ENCODE measurements at places on chromosomes 1 and 21.

DNA sequence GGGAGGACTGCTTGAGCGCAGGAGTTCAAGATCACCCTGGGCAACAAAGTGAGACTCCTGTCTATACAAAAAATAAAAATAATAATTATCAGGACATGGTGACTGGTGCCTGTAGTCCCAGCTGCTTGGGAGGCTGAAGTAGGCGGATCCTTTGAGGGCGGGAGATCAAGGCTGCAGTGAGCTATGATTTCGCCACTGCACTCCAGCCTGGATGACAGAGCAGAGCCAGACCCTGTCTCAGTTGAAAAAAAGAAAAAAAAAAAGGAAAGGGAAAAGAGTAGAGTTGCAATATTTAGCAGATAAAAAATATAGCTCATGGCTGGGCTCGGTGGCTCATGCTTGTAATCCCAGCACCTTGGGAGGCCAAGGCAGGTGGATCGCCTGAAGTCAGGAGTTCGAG is 3.3 kb upstream of the S1PR1 start:
- no peak for DNase-seq

GRCh38 chr1:82515650-82516049 is 714.9 kb downstream of the ADGRL2 start:
- no peak for DNase-seq

GRCh38 chr1:30872033-30872947 is 36.3 kb downstream of the SDC3 start:
- DNase-seq, result no peak

GRCh38 chr1:162868972-162869371 is 8.0 kb upstream of the CCDC190 start:
- no peak for DNase-seq

GRCh38 chr1:88457197-88457596 is 226.9 kb upstream of the PKN2 start:
- DNase-seq, result no peak

- no peak for DNase-seq
These were observed 95.7 kb upstream of the WNT4 start for GRCh38 chr1:22238356-22239224.

GRCh38 chr1:168372861-168373371 is 92.2 kb downstream of the TBX19 start:
- DNase-seq, result no peak

DNA sequence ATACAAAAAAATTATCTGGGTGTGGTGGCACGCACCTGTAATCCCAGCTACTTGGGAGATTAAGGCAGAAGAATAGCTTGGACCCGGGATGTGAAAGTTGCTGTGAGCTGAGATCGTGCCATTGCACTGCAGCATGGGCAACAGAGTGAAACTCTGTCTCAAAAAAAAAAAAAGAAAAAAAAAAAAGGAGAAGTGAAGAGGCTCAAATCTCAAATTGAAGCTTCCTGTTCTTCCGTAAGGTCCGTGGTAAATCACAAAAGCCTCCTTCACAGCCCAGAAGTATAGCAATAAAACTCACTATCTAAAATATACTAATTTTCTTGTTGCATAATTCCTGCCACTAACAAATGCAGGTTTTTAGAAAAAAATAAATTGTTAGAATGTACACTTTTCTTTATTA is 498.2 kb upstream of the BRINP3 start:
- no peak for DNase-seq

- DNase-seq, result no peak
These were observed 61.4 kb upstream of the VCAM1 start for GRCh38 chr1:100657876-100658715.

- no peak for DNase-seq
These were observed 127.3 kb upstream of the KIAA0040 start for GRCh38 chr1:175319912-175320230.

DNA sequence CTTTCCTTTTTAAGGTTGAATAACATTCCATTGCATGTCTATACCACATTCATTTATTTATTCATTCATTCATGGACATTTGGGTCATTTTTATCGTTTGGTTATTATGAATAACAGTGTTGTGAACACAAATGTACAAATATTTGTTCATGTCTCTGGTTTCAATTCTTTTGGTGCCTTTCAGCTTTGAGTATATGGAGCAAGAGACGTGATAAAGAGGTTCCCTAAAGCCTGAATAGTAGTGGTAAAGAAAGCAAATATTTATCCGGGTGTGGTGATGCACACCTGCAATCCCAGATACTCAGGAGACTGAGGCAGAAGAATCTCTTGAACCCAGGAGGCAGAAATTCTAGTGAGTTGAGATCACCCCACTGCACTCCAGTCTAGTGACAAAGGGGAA is 5.3 kb upstream of the RLF start:
- DNase-seq, result no peak

DNA sequence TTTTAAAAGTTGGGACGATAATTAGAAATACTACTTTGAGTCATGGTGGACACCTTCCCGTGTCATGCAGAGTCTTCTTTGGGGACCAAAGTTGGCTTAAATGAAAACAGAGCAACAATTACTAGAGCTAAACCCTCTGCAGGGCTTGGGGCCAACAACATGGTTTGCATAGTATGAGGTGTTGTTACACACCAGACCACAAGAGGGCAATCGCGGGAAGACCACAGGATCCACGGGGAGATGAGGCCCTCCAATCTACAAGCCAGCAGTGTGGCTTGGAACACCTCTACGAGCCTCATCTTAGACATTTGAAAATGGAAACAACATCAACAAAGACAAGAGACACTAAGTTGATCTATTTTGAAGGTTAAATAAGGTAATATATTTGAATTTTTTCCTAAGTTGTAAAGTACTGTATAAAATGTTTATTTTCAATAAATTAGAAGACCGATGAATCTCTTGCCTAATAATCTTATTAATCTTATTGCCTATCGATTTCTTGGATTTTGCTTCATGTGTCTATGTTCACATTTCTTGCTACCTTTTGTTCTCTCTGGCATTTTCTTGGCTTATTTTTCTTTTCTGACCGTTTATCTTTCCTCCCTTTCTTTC is 8.2 kb upstream of the SMCP start:
- DNase-seq, result peak; percentile 55

DNA sequence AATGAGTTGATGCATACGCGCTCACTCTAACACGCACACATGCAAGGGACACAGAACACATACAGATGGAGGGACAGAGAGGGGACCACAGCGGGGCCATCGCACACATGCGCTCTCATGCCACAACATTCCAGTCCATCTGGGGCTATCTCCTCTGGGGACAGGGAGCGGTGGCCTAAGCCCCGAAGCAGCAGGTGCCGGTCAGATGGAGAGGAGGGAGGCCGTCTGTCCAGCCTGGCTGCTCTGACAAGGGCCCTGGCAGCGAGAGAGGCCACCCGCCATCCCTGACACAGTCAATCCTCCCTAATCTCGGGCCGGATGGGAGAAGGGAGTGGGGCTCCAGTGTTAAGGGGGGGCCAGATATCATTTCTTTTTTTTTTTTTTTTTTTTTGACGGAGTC is 123.5 kb downstream of the KIAA0319L start:
- DNase-seq, result no peak

- DNase-seq, result no peak
These were observed 871 bp upstream of the ETS2 start for GRCh38 chr21:38804789-38805327.

GRCh38 chr1:26814377-26814776 is 12.1 kb upstream of the ZDHHC18 start:
- DNase-seq, result no peak

GRCh38 chr1:109677459-109677858 is 9.6 kb downstream of the GSTM2 start:
- no peak for DNase-seq

- DNase-seq, result no peak
These were observed 22.3 kb downstream of the MACF1 start for GRCh38 chr1:39226836-39227235.

DNA sequence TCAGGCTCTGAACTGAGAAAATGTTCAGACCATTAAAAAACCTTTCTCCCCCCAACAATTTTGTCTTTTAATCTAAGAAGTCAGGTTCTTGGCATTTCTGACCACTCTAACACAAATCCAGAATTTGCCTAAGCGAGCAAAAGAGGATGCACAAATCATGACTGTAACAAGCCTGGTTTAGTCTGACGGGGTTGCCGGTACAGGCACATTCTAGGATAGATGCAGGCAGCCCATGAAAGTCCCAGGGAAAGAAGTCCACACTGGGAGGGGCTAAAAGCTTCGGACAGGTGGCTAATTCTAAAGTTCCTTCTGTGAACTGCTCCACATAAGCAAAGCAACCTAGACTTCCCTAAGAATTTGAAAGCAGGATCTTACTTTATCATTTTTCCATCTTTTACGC is 48.0 kb upstream of the KCNE1 start:
- DNase-seq, result no peak

DNA sequence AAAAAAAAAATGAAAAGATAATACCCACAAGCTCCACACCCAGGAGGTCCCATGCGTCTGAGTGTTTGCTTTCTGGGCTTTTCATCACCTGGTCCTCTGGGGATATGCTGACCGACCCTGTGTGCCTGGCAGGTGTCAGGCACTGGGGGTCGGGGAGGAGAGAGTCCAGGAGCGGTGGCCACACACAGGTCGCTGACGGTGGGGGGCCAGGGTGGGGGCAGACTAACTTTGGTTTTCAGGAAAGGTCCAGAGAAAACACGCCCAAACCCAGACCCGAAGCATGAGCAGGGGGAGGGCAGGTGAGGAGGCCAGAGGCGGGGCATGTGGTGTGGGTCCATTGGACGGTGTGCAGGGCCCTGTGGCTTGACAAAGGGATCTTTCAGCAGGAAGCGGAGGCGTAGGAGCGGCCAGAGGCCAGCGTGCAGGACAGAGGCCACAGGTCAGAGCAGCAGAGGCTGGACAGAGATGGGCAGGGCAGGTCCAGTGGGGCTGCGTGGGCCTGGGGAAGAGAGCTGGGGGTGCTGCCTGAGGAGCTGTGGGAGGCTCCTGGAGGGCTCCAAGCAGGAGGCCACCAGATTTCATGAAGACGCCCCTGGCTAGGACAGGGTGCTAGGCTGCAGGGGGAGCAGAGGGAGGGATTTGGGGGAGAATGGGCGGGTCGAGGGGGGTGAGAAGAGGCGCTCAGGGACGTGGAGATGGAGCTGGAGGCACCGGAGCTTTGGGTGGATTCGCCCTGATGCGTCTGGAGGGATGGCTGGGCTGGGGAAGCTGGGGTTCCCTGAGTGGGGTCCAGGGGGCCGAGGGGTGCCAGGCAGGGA is 15.8 kb downstream of the RNF223 start:
- DNase-seq, result no peak

- peak; percentile 81 for DNase-seq
These were observed 338 bp upstream of the TOR1AIP1 start for GRCh38 chr1:179881642-179882252.

DNA sequence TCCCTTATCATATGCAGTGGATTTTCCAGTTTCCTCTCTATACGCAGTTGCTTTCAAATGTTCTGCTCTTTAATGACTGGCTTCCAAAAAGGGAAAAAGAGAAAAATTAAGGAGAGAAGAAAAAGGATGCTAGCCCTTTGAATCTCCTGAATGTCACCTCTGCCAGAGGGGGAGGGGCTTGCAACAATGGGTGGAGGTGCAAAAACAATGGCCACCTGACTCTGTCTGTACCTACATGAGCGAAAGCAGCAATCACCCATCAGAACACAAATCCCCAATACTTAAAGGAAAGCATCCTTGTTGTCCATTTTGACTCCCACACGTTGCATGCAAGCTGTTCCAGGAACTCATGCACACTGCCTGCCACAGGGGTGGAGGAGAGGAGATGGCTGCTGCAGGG is 61.2 kb downstream of the CCDC30 start:
- DNase-seq, result no peak

- DNase-seq, result no peak
These were observed 53.2 kb upstream of the B3GALNT2 start for GRCh38 chr1:235557495-235557894.

- DNase-seq, result no peak
These were observed 887 bp downstream of the SLC19A2 start for GRCh38 chr1:169484683-169485430.

- DNase-seq, result no peak
These were observed 1.7 kb downstream of the LIN28A start for GRCh38 chr1:26412180-26412840.

- DNase-seq, result no peak
These were observed 4.4 kb upstream of the MAPKAPK2 start for GRCh38 chr1:206680279-206680678.

GRCh38 chr1:41812051-41812450 is 106.7 kb downstream of the HIVEP3 start:
- DNase-seq, result peak; percentile 63

DNA sequence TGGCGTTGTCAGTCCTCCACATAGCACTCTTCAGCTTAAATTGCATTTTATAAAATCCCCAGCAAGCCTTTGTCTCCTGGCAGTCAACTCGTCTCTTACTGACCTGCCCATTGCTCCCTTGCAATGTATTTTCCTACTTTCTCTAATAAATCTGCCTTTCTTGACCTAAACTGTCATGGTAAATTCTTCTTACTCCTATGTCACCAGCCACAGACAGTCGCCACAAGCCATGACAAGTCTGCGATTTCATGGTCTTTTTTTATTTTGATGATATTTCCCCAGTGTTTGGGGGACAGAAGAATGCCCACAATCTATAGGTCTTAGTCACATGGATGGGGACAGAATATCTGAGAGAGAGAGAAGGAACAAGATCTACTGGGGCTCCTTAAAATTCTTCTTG is 8.4 kb downstream of the IFNAR2 start:
- DNase-seq, result no peak

GRCh38 chr21:45367402-45368351 is 37.3 kb upstream of the COL18A1 start:
- no peak for DNase-seq

- DNase-seq, result no peak
These were observed 30.6 kb downstream of the PHC2 start for GRCh38 chr1:33400153-33400911.

- no peak for DNase-seq
These were observed 278.2 kb downstream of the USP25 start for GRCh38 chr21:16007943-16008342.

DNA sequence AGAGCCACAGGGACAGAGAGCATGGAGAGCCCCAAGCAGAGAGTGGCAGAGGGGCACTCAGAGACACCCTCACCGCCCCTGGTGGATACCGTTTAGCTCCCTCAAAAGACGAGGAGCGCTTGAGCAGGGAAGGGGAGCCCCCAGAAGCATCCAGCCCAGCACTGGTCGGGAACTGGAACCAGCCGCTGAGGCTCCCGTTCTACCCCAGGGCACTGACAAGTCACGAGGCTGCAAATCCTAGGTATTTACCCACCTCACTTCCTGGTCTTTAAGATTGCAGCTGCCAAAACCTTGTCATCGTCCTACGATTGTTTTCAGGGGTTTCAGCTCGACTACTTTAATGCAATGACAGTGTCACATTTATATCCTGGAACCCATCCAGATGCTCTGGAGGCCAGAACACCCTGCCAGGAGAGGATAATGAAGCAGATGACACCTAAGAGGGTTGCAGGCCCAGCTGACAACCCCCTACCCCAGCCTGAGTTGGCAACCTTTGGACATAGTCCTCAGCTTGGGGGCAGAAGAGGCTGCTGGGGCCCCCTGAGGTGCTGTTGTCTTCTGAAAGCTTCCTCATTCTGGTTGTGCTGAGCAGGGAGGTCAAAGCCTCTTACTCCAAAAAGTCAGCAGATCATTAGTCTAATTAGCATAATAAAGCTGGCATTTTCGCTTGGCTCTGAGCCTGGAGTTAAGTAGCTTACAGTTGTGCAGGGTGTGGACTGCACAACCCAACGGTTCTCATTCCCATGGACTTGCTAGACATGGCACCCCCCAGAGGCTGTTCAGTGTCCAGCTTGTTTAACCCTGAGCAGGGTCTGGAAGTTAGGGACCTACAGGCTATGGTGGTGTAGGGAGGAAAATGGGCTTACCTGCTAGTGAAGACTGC is 20.6 kb upstream of the BACE2 start:
- DNase-seq, result no peak
